ENCODE measurements at places on chromosomes 12 and 14.

GRCh38 chr12:18907728-18908127, 169.8 kb downstream of the CAPZA3 start:
- DNase-seq, result no peak

DNA sequence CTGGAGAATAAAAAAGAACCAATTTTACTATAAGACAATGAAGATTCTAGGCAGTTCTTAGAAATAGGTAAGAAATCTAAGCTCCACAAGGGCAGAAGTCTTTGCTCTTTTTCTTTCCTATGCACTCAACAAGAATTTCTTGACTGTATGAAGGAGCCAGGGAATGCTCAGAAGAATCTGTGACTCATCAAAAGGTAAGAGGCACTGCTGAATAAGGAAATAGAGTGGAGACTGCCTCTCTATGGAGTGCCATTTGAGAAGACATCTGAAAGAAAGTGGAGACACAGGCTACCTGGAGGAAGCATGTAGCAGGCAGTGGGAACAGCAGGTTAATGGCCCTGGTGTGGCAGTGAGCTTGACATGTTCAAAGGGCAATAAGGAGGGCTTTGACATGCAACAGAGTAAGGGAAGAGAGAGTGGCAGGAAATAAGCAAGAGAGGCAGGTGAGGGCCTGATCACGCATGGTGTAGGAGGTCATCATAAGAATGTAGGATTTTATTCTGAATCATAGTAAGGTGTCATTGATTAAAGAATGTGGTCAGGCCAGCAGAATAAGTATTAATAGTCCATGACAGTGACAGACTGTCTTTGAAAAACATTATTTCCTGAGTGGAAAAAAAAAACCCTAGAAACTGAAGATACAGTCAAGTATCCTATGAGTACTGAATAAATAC, 446.7 kb upstream of the GARIN6 start:
- no peak for DNase-seq

GRCh38 chr12:25372969-25373817, 122.5 kb upstream of the KRAS start:
- DNase-seq, result no peak

DNA sequence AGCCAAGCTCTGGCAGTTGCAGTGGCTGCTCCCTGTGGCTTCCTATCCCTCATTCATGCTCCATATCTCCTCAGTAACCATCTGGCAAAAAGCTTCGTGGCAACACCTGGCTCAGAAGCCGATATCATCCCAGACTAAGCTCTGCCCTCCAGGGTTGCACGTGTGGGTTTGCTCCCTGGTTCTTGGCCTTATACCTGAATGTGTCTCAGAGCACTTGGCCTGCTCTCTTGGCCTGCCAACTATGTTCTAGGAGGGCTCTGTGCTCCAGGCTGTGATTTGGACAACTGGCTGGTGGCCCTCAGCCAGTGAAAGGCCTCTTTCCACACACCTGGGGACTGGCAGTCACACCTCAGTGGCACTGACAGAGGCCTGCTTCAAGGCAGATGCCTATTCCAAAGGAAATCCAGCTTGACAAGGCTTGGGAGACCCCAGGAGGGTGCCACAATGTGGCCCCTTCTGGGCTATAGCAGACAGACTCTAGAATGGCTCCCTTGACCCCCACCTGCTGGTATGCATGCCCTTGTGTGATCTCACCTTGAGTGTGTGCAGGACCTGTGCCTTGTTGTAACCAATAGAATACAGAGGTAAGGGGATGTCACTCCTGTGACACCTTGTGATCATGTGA, 10.5 kb downstream of the PLD4 start:
- DNase-seq, result no peak
